ENCODE measurements at places on chromosomes 3 and 15. TPM values are rescaled to one million over a fixed set of nuclear protein-coding genes. Genes with fewer than 3 reads are reported as not detected.

The SLC15A2 gene
- total RNA-seq, result 2.3 TPM

The GLDN gene
- 0.77 TPM for total RNA-seq

The ADAMTS9 gene
- 0.46 TPM for total RNA-seq

The CKMT1A gene
- total RNA-seq, result 35.5 TPM

The CAND2 gene
- 10.2 TPM for total RNA-seq

The GPR15 gene
- not detected for total RNA-seq

The MYEF2 gene
- 85.2 TPM for total RNA-seq

The CCR8 gene
- total RNA-seq, result 0.64 TPM

The AMT gene
- 38.8 TPM for total RNA-seq

Data from H9 (cell line).